ENCODE measurements at places on chromosomes 2 and 18. TPM values are rescaled to one million over a fixed set of nuclear protein-coding genes. Genes with fewer than 3 reads are reported as not detected.
A peak's percentile ranks its signal among the peaks of the same experiment; 100 is the strongest.

MAP3K20 gene
- 47.6 TPM for total RNA-seq

C2orf81 gene
- total RNA-seq = 2.1 TPM

DCC gene
- not detected for total RNA-seq

DNAH7 gene
- 3.0 TPM for total RNA-seq

OR6B2 gene
- not detected for total RNA-seq

TNFRSF11A gene
- total RNA-seq = 5.3 TPM

UGT1A6 gene
- not detected for total RNA-seq

FBLN7 gene
- total RNA-seq = 4.4 TPM

GRCh38 chr2:62660087-62660486 lies 45.4 kb upstream of the EHBP1 start:
- DNase-seq = no peak
- no peaks in the 10 kb centered on the region for H3K27me3 ChIP-seq
- no peaks in the 10 kb centered on the region for H3K36me3 ChIP-seq
- no peak overlapping the region for H3K4me3 ChIP-seq
- H3K4me1 ChIP-seq = no peaks in the 10 kb centered on the region

DNA sequence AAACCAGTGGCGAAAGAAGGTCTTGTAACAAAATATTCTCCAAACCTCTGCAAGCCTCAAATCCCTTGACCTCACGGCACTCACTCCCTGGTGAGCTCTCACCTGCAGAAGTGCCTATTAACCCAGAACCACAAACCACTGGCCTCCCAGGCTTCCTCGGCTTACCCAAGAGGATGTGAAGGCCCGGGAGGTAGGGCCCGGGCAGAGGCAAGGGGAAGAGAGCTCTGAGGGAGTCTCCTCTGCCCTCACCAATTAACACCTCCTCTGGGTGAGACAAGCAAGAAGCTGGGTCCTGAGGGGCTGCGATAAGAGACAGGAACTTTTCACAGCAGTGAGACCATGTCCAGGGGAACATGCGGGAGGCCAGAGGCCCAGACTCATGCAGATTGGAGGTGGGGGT lies 53.7 kb downstream of the EMX1 start:
- no peaks in the 10 kb centered on the region for H3K36me3 ChIP-seq
- H3K27ac ChIP-seq = no peak overlapping the region
- no peaks in the 10 kb centered on the region for H3K27me3 ChIP-seq
- no peak overlapping the region for H3K4me3 ChIP-seq
- no peak for DNase-seq
- H3K4me1 ChIP-seq = no peaks in the 10 kb centered on the region

GRCh38 chr2:241894681-241895426 lies 25.3 kb downstream of the RTP5 start:
- peak overlapping the region; percentile 85 for H3K27ac ChIP-seq
- no peak for DNase-seq
- H3K27me3 ChIP-seq = no peaks in the 10 kb centered on the region
- H3K36me3 ChIP-seq = no peaks in the 10 kb centered on the region

GRCh38 chr2:106139238-106139935 lies 54.7 kb downstream of the UXS1 start:
- H3K27ac ChIP-seq = peak overlapping the region; percentile 54
- no peak overlapping the region for H3K4me3 ChIP-seq
- no peaks in the 10 kb centered on the region for H3K4me1 ChIP-seq
- no peaks in the 10 kb centered on the region for H3K36me3 ChIP-seq
- H3K27me3 ChIP-seq = no peaks in the 10 kb centered on the region

GRCh38 chr2:72121153-72121552 lies 26.5 kb downstream of the CYP26B1 start:
- no peaks in the 10 kb centered on the region for H3K27me3 ChIP-seq
- H3K4me1 ChIP-seq = no peaks in the 10 kb centered on the region
- no peak for DNase-seq
- H3K27ac ChIP-seq = no peak overlapping the region

DNA sequence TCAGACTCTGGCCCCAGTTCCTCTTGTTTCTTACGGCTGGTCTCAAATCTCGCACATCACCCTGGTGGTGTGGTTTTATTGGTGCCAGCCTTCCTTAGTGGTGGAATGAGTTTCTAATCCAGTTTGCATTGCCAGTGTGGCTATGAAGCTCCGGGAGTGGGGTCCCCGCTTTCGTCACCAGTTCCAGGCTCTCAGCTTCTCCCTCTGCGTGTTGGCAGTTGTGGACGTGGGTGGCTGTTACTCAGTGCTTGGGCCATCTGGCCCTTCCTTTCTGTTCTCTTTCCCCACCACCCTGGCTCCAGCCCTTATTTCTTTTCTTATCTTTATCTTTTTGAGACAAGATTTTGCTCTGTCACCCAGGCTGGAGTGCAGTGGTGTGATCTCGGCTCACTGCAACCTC lies 30.1 kb downstream of the EFR3B start:
- no peaks in the 10 kb centered on the region for H3K27me3 ChIP-seq
- H3K4me3 ChIP-seq = no peak overlapping the region
- H3K36me3 ChIP-seq = no peaks in the 10 kb centered on the region

DNA sequence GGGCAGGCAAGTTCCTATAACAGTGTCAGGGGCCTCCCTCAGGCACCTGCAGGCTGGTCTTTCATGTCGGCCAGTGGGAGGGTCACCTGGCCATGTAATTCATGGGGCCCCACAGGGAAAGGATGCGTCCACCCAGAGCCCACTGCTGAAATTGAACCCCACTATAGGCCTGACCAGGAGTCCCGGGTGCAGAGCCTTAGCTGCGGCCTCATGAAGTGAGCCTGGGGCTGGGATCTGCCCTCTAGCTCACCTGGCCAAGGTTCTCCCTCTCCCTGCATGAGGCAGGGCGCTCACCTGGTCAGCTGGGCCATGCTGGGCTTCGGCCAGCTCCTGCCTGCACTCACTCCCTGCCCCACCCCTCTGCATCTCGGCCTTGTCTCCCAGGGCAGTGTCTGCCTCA lies 41.1 kb downstream of the C1QL2 start:
- no peaks in the 10 kb centered on the region for H3K27me3 ChIP-seq
- no peaks in the 10 kb centered on the region for H3K36me3 ChIP-seq
- no peak for DNase-seq
- H3K4me1 ChIP-seq = no peaks in the 10 kb centered on the region
- H3K4me3 ChIP-seq = no peak overlapping the region
- no peak overlapping the region for H3K27ac ChIP-seq

- no peaks in the 10 kb centered on the region for H3K4me1 ChIP-seq
- no peaks in the 10 kb centered on the region for H3K27me3 ChIP-seq
- no peak overlapping the region for H3K27ac ChIP-seq
- no peak for DNase-seq
- no peak overlapping the region for H3K4me3 ChIP-seq
Measured at GRCh38 chr2:126857502-126857901, 41.2 kb upstream of the TEX51 start.
